Activated effector memory CD4-positive, alpha-beta T cell treated with Interleukin-2 at 50 U/mL for 16 hours (primary cell): ENCODE measurements at places on chromosomes 6 and 20.

DNA sequence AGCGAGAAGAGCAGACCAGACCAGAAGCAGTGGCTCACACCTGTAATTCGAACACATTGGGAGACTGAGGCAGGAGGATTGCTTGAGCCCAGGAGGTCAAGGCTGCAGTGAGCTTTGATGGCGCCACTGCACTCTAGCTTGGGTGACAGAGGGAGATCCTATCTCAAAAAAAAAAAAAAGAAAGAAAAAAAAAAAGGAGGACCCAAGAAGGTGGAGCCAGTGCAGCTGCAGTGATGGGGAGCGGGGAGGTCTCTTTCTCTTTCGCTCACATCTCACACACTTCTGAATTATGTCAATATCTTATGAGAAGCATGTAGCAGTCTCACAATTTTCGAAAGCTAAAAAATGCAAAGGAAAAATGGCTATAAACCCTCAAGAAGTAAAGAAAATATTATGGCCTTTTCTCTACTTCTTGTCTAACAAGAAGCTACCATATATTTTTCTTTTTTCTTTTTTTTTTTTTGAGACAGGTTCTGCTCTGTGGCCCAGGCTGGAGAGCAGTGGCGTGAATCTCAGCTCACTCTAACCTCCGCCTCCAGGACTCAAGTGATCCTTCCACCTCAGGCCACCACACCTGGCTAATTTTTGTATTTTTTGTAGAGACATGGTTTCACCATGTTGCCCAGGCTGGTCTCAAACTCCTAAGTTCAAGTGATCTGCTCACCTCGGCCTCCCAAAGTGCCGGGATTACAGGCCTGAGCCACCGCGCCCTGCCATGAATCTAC is 3.8 kb upstream of the SPO11 start:
- DNase-seq, result no peak

DNA sequence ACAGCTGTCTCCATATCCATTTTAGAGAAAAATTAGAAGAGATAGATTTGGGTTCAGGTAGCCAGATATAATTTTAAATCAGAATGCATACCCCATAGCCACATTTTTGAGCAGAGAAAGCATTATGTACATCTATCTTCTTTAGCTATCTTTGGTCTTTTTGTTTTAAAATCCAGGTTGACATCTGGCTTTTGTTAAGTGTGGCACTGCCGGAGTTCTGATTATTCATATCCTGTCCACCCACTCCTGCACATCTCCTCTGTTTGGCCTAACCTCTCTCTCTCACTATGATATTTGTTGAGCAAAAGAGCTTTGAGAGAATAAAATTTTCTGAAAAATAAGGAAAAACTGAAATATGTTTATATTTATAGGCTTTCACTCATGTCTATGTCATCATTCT is 189.7 kb downstream of the PACRG start:
- DNase-seq, result no peak

DNA sequence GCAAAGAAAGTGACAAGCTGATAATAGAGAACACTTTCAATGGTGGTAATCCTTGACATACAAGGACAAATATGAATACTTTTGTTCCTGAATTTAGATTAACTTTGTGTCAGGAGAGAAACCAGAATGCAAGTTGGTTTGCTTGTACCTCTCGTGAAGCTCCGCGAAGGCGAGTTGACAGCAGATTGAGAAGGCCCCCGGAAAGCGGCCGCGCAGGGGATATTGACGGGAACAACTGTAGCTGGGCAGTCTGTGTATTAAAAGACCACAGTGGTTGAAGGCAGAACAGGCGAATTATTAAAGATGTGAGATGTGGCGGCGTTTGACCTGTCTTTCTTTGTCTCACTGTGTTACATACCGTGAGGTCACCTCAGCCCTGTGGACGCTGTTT is 175.8 kb upstream of the RALGAPA2 start:
- DNase-seq, result no peak

- DNase-seq, result no peak
Measured at GRCh38 chr20:40741507-40742106, 52.6 kb upstream of the MAFB start.

DNA sequence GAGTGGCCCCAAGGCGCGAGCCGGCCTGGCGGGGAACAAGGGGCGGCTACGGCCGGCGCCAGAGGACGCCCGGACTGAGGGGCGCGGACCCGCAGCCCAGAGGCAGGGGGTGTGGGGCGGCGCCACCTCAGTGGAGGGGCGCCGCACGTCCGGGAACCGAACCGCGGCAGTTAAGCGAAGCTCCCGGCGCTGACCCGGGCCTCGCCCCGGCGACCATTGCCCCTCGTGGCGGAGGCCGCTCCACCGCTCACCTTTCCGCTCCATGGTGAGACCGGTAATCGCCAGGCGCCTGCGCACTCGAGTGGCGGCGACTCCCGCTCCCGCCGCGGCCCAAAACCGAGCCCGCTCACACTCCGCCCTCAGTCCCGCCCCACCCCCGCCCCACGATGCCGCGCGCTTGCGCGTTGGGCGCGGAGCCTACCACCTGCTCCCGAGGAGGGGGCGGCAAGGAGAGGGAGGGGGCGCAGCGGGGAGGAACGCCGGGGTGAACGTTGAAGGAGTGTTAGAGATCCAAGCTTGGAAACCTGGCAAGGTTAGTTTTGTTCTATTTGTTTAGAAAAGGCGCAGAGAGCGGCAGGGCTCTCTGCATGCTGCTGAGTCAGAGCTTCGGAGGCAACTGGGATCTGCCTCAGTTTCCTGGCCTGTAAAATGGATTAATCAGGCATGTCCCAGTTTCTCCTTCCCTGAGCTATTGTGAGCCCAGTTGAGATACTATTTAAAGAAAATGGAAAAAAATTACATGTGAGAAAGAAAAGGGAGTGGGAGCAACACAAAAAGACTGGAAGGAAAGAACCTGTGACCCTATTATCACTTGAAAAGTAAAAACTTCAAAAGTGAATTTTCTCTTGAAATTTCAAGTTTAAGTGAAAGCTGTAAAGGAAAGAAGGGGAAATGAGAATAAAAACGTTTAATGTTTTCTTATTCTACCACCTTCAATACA is at the start of gene SRPK1:
Gene SRPK1 (minus strand): TSS at position 306 of the 940 bp plus-strand sequence. CDS start 42 bp downstream, at position 264.
- peak; percentile 83 for DNase-seq
